ENCODE measurements at places on chromosomes 3 and 15. TPM values are rescaled to one million over a fixed set of nuclear protein-coding genes. Genes with fewer than 3 reads are reported as not detected.

TRIM59 gene
- total RNA-seq: 33.0 TPM

IL17RE gene
- total RNA-seq: 1.3 TPM

GDPGP1 gene
- 11.1 TPM for total RNA-seq

CLPX gene
- 62.8 TPM for total RNA-seq

ASB14 gene
- total RNA-seq: not detected

LEKR1 gene
- 0.40 TPM for total RNA-seq

FEZF2 gene
- not detected for total RNA-seq

DOCK3 gene
- 2.1 TPM for total RNA-seq

C3orf22 gene
- total RNA-seq: not detected

NCK1 gene
- 38.4 TPM for total RNA-seq

ACP3 gene
- not detected for total RNA-seq

CNTN4 gene
- not detected for total RNA-seq

TF gene
- 0.02 TPM for total RNA-seq

SEMA3F gene
- 0.10 TPM for total RNA-seq

NKIRAS1 gene
- total RNA-seq: 6.1 TPM

VIPR1 gene
- 3.3 TPM for total RNA-seq

TMEM207 gene
- not detected for total RNA-seq

UTS2B gene
- total RNA-seq: not detected
